DMS79 (cell line): ENCODE measurements at places on chromosomes 13 and 19.
A peak's percentile ranks its signal among the peaks of the same experiment; 100 is the strongest.

DNA sequence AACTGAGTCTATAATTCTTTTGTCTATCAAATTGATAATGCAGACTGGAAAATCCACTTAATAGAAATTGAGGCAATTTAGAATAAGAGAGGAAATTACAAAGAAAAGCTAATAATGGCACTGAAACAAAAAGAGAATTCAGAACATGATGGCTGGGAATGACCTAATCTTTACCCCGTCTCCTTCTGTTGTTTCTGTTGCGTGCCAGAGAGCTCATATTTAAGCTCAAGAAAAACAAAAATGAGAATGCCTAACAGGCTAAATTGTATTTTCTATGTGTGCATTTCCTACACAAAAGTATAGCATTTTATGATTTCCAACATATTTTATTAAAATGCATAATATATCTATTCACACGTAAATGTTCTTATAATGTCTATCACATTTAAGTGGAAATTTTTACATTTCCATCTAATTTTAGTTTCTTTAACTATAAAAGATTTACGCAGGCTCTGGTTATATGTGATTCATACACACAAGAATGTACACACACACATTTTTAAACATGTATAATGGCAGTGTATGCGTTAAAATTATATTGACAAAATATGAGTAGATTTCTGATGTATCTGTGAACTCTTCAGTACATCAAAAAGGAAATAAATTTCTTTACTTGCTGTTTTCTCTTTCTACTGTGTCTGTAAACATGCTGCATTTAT lies 432.3 kb downstream of the SLITRK6 start:
- no peak for DNase-seq

GRCh38 chr13:111958612-111959395 lies 108.1 kb upstream of the SOX1 start:
- no peak for DNase-seq

DNA sequence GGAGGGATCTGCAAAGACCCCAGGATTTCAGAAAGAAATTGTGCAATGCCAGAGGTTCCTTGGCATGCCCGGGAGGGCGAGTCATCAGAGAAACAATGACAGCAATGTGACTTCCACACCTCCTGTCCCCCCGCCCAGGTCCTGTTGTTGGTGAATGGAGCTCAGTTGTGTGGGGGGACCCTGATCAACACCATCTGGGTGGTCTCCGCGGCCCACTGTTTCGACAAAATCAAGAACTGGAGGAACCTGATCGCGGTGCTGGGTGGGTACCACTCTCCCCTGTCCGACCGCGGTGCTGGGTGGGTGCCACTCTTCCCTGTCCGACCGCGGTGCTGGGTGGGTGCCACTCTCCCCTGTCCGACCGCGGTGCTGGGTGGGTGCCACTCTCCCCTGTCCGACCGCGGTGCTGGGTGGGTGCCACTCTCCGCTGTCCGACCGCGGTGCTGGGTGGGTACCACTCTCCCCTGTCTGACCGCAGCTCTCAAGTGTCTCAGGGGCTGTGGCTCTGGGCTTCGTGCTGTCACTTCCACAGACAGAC lies 5.2 kb upstream of the F10 start:
- DNase-seq = no peak

GRCh38 chr19:29804493-29804892 lies 7.3 kb upstream of the CCNE1 start:
- DNase-seq = no peak

- DNase-seq = no peak
Measured at GRCh38 chr19:8487137-8487851, 15.1 kb downstream of the PRAM1 start.

GRCh38 chr13:51453207-51453958 lies 547 bp upstream of the INTS6 start:
- DNase-seq = peak; percentile 61
